Naive thymus-derived CD4-positive, alpha-beta T cell (primary cell): ENCODE measurements at places on chromosomes 6 and 20.
A peak's percentile ranks its signal among the peaks of the same experiment; 100 is the strongest.

- H3K36me3 ChIP-seq = no peaks in the 10 kb centered on the region
- peak overlapping the region; percentile 86 for H3K27ac ChIP-seq
- H3K4me1 ChIP-seq = peaks cover 81% of the 10 kb centered on the region
- no peaks in the 10 kb centered on the region for H3K27me3 ChIP-seq
Measured at GRCh38 chr6:2857580-2858337, 16.1 kb upstream of the SERPINB1 start.

GRCh38 chr6:158014505-158015187 lies 33.0 kb downstream of the SYNJ2 start:
- no peaks in the 10 kb centered on the region for H3K36me3 ChIP-seq
- H3K4me1 ChIP-seq = peaks cover 36% of the 10 kb centered on the region
- H3K27me3 ChIP-seq = no peaks in the 10 kb centered on the region
- no peak for DNase-seq
- H3K4me3 ChIP-seq = no peak overlapping the region

DNA sequence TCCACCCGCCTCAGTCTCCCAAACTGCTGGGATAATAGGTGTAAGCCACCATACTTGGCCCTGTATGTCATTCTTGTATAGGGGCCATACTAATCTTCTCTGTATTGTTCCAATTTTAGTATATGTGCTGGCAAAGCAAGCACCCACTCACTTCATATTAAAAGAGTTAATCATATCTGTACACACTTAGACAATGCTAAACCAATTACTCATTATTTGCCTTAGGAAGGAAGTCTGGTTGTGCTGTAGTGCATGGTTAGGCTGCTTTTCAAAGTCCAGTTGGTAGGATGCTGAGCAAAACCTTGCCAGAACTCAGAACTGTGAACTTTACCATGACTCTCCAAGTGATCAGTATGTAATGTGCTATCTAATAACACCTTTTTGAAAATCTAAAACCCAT lies 88.6 kb downstream of the LIN28B start:
- H3K4me1 ChIP-seq = no peaks in the 10 kb centered on the region
- DNase-seq = no peak
- H3K27ac ChIP-seq = no peak overlapping the region
- no peaks in the 10 kb centered on the region for H3K36me3 ChIP-seq
- H3K27me3 ChIP-seq = no peaks in the 10 kb centered on the region

DNA sequence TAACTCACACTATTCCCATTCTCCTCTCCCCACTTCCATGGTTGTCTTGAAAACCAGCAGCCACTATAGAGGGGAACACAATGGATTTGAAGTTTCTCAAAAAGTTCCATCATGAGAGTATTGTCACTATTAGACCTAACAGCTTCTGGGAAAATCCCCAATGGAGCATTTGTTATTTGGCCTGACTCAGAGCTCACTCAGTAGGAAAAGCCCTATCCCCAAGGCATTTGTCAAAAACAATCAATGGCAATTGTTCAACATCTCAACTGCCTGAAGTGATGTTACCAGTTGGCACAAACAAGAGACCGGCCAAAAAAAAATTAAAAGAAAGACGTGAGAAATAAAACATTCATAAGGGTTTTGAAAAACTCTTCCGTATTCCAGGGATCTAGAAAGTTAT lies 98.8 kb downstream of the MYLK4 start:
- DNase-seq = no peak
- H3K36me3 ChIP-seq = no peaks in the 10 kb centered on the region
- no peak overlapping the region for H3K4me3 ChIP-seq
- H3K27me3 ChIP-seq = no peaks in the 10 kb centered on the region
- no peak overlapping the region for H3K27ac ChIP-seq

DNA sequence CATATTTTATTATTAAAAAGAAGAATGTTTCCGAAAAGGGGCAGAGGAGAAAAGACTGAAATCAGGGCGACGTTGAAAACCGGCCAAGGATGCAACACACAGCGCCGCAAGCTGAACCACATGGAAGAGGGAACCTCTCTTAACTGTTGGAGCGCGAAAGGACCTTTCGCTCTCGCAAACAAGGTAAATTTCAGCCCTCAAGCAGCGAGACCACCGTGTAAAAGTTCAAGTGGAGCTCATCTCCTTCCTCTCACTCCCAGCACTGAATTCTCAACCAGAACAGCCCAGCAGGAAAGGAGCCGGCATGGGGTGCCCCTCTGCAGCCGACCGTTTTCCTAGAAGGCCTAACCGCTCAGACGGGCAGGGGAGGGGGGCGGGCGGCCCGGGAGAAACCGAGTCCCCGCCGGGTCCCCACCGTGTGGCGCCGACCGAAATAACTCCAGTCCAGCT lies 621 bp downstream of the GPR63 start:
- DNase-seq = peak; percentile 0
- H3K27me3 ChIP-seq = peaks cover 5% of the 10 kb centered on the region
- no peaks in the 10 kb centered on the region for H3K36me3 ChIP-seq

GRCh38 chr6:35736253-35736894 lies 458 bp upstream of the ARMC12 start:
- no peaks in the 10 kb centered on the region for H3K27me3 ChIP-seq
- peak overlapping the region; percentile 10 for H3K4me3 ChIP-seq
- H3K36me3 ChIP-seq = no peaks in the 10 kb centered on the region
- peak; percentile 94 for DNase-seq
- peaks cover 36% of the 10 kb centered on the region for H3K4me1 ChIP-seq

DNA sequence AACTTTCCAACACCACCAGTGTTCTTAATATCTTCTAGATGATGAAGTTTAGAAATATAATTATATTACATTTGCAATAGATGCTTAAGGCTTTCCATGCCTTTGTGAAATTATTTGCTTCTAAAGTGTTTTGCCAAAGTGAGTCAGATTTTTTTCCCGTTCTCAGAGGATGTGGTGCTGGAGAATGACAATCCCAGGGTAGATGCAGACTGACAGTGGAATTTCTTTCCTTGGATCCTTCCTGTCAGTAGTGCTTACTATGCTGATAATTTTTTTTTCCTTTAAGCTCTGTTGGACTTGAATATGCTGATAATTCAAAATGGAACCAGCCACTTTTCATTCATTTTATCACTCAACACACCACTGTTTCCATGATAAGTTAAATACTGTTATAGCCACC lies 59.9 kb upstream of the SOX4 start:
- no peaks in the 10 kb centered on the region for H3K4me1 ChIP-seq
- no peak for DNase-seq
- no peaks in the 10 kb centered on the region for H3K36me3 ChIP-seq
- no peak overlapping the region for H3K4me3 ChIP-seq

DNA sequence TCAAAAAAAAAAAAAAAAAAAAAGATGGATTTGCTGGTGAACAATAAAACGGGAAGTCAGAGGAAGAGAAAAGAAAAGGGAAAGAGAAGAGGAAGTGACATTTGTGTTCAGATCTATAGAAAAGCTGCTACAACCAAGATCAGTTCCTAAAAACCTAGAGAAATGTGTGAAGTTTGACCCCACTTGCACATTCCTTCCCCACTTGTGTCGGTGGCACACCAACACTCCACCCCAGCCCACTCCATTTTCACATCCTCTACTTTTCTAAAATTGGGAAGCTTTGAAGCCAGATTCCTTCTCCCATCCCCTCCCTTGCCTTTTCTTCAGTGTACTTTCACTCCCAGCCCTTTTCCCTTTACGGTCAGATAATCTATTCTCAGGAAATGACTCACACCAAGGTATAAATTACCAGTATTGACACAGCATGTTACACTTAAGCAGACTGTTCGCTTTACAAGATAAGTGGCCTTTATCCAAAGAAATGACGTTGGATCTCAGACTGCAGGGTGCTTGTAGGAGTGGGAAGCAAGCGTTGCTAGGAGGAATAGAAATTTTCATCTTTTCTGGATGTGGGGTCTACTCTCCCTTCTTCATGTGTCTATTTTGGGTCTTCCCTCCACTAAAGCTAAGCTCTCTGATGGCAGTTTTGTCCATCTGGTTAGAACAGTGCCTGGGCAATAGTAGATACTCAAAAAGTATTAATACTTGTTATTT lies 92.5 kb upstream of the ADGRF1 start:
- H3K4me3 ChIP-seq = no peak overlapping the region
- no peak for DNase-seq
- H3K27ac ChIP-seq = no peak overlapping the region
- H3K27me3 ChIP-seq = no peaks in the 10 kb centered on the region
- H3K36me3 ChIP-seq = no peaks in the 10 kb centered on the region
- H3K4me1 ChIP-seq = no peaks in the 10 kb centered on the region

GRCh38 chr20:24958506-24959385 lies 9.7 kb downstream of the CST7 start:
- H3K27ac ChIP-seq = no peak overlapping the region
- no peak for DNase-seq

DNA sequence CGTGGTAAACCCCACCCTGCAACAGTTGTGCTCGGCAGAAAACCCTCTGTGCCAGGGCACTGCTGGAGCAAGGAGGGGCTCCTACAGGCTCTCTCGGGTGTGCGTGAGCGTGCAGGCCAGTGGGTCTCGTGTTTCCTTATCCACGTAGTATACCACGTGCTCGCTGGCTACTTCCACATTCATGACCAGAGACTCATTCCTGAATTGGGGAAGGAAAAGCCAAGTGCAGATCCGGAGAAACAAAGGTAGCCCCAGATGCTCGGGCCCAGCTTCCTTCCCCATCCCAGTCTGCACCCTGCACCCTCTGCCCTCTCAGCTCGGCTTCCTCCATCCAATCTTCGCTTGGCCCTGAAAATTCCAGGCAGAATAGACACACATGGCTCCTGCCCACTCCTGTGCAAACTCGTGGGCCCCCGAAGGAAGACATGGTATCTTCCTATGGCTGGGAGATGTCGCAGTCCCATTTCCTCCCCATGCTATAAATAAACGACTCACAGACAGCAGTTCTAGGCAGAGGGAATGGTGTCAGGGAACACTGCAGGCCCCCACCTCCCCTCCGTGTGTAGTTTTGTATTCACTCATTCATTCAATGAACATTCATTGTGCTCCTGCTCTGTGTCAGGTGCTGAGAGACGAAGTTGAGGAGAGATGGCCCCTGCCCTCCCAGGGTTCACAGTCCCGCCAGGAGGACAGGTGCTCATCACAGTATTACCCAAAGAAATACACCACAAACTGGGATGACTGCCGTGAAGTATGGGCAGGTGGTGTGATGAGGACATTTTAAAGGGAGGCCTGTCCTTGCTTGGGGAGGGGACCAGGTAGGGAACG lies 29.6 kb downstream of the NPEPL1 start:
- no peak overlapping the region for H3K27ac ChIP-seq
- no peak for DNase-seq
- no peaks in the 10 kb centered on the region for H3K36me3 ChIP-seq
- no peaks in the 10 kb centered on the region for H3K27me3 ChIP-seq

- H3K4me3 ChIP-seq = no peak overlapping the region
- no peaks in the 10 kb centered on the region for H3K27me3 ChIP-seq
- no peaks in the 10 kb centered on the region for H3K36me3 ChIP-seq
- no peak overlapping the region for H3K27ac ChIP-seq
Measured at GRCh38 chr6:80437801-80438200, 331.3 kb downstream of the BCKDHB start.

GRCh38 chr6:29739882-29740261 lies 16.6 kb downstream of the HLA-F start:
- no peaks in the 10 kb centered on the region for H3K36me3 ChIP-seq
- H3K27ac ChIP-seq = no peak overlapping the region
- no peak for DNase-seq
- no peak overlapping the region for H3K4me3 ChIP-seq

DNA sequence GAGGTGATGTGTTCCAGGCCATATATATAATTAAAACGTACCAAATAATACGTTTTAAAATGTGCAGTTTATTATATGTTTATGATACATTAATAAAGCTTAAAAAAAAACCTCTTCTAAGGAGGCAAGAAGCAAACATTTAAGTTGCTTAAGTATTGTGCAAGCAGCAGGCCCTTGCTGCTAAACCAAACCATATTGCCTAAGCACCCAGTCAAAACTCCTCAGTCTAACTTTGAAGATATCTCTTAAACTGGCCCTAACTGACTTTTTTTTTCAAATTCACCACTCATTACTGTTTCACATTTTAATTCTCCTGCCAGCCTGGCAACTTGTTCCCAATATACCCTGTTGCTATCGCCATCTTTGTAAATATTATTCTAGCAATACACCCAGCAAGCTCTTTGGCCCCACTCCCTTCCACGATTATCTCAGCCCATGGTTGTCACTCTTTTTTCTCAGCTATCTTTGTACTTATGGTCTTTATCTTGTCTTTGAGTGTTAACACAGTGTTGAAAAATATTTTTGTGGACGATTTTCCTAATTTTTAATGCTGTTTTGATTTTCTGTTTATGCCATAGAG lies 60.9 kb downstream of the C6orf58 start:
- no peak overlapping the region for H3K4me3 ChIP-seq
- no peak overlapping the region for H3K27ac ChIP-seq
- H3K36me3 ChIP-seq = no peaks in the 10 kb centered on the region
- no peaks in the 10 kb centered on the region for H3K4me1 ChIP-seq
